ENCODE measurements at places on chromosomes 6 and 20. TPM values are rescaled to one million over a fixed set of nuclear protein-coding genes. Genes with fewer than 3 reads are reported as not detected.
A peak's percentile ranks its signal among the peaks of the same experiment; 100 is the strongest.

- no peak for DNase-seq
Measured at GRCh38 chr20:37523012-37523391, 2.0 kb downstream of the NNAT start.

DNA sequence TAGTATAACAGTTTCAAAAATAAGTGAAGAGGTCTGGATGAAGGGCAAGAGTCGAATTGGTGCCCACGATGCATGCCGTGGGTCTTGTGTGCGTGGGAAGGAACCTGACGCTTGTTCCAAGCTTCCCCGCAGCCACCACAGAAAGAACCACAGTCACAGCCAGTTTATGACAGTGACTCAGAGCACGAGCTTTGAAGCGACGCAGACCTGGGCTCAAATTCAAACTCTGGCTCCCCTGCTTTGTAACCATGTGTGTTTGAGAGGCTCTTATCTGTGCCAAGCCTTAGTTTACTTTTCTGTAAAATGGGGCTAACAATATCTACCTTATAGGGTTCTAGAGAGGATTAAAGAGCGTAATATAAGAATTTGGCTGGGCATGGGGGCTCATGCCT, 65.5 kb downstream of the SYNJ2 start:
- DNase-seq = no peak

OR2B2 gene
- not detected for total RNA-seq

- DNase-seq = no peak
Measured at GRCh38 chr20:34642009-34642408, 34.9 kb downstream of the PIGU start.

SMOC2 gene
- 5.4 TPM for total RNA-seq

- DNase-seq = peak; percentile 38
Measured at GRCh38 chr6:52362443-52363227, 684 bp downstream of the PAQR8 start.

DNA sequence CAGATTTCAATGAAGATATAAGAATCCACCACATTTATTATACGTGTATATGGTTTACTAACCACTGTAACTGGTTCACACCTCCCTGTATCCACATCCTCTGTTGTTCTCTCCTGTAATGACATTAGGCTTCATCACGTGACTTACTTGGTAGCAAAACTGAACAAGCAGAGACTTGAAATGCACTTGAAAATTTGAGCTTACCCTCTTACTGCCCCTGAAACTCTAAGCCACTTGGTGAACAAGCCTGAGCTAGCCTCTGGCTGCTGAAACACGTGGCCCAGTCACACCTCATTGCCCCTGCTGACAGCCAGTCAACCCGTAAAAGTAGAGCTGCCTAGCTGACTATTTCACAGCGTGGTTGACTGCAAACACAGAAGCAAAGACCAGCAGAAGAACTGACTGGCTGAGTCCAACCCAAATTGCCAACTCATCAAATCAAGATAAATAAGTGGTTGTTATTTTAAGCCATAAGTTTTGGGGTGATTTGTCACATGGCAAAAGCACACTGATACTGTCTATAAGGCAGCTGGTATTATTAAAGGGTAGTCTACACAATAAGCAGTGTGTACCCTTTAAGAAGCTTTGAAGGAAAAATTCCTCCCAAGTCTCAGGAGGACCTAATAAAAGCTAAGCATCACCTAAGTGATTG, 109.0 kb downstream of the RALGAPA2 start:
- DNase-seq = no peak

TUBB2B gene
- 6.8 TPM for total RNA-seq

ITPA gene
- 46.0 TPM for total RNA-seq

- DNase-seq = no peak
Measured at GRCh38 chr6:89997456-89998445, 103.5 kb downstream of the GJA10 start.

GRCh38 chr6:131073577-131073976, 10.5 kb upstream of the EPB41L2 start:
- no peak for DNase-seq

- DNase-seq = no peak
Measured at GRCh38 chr6:144012534-144012933, 4.5 kb upstream of the PLAGL1 start.

- DNase-seq = no peak
Measured at GRCh38 chr6:128339635-128340450, 180.6 kb downstream of the PTPRK start.

MUC22 gene
- total RNA-seq = 0.05 TPM

RAMACL gene
- 0.28 TPM for total RNA-seq

DNA sequence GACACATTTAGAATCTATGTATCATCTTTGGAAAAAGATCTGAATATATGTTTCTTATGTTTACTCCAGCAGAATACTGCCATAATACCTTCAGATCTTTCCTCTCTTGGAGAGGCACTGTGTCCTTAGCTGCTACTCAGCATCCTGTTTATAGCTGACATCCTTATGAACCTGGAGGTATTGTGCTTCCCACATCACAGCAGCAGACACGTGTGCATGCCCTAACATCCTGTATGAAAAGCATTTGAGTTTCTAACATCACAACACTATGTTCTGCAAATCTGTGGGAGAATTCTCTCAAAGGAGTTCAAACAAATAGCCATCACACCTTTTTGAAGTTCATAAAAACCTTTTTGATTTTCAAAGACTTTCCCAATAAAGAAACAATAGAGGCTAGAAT, 216.0 kb downstream of the GJA1 start:
- DNase-seq = no peak

DNA sequence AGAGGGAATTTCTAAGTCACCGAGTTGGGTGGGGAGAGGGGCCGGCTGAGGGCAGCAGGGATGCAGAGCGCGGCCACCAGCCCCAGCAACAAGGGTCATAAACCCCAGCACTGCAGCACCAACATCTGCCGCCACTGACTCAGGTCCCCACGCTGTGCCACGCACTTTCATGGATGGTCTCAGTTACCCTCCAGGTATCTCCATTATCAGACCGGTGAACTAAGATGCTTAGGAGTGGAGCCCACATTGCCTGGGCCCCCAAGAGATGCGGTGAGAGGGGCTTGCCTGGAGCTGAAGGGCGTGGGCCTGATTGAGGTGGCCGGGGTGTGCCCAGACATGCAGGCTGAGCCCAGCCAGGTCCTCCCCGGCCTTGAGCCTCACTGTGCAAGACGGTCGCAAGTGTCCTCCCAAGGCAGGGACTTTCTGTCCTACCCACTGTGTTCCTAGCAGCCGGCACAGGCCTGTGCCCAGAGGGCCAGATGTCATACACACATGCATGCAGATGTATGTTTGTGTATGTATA, 19.3 kb downstream of the RBM38 start:
- no peak for DNase-seq

- DNase-seq = no peak
Measured at GRCh38 chr20:34980543-34981233, 25.0 kb downstream of the MYH7B start.

OOEP gene
- not detected for total RNA-seq

DNA sequence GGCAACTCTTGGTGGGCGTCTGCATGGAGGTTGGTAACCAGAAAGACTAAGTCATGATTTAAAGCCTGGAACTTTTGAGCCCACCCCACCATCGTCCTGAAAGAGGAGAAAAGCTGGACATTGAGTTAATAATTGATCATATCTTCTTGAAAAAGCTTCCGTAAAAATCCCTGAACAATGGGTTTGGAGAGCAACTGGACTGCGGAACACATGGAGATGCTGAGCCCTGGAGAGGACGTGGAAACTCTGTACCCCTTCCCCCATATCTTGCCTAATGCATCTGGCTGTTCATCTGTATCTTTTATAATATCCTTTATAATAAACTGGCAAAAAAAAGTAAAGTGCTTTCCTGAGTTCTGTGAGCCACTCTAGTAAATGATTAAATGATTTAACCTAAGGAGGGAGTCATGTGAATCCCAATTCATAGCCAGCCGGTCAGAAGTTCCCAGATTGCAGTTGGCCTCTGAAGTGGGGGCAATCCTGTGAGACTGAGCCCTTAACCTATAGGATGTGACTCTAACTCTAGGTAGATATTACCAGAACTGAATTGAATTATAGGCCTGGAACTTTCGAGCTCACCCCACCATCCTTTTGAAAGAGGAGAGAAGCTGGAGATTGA, 26.5 kb upstream of the LGSN start:
- no peak for DNase-seq

DNA sequence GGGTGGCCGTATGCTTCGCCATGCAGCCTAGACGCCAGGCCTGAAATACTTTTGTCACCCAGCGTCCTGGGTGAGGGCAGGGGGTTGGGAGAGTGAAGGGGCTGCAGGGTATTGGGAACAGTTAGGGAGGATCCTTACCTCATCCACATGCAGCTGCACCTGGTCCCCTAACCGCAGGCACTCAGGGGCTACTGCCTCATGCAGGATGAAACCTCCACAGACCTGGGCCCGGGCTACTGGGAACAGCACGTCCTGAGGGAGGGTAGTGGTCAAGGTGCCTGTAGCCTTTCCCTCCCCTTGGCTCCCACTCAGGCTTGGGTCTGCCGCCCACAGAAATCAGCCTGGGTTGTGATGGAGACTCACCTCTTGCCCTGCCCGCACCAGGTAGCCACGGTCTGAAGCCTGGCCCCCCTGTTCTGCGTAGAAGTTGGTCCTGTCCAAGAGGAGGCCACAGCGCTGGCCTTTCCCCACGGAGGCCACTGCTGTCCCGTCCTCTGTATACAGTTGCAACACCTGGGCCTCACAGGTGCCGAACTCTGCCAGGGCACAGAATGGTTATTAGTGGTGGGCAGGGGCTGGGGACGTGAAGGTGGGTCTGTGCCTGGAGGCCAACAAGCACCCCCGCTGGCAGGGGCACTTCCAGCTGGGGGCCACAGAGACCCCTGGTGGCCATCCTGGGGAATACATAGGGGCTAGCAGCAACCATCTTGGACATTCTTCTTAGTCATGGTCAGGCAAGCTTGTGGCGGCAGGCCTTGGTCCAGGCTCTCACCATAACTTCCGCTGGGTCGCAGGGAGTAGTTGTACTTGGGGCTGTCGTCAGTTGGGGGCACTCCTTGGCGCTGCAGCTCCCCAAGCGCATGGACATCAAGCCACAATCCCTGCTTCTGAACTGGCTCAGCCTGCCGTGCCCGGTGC, 8.6 kb downstream of the AARS2 start:
- DNase-seq = peak; percentile 28

- no peak for DNase-seq
Measured at GRCh38 chr6:26475823-26476729, 18.3 kb downstream of the BTN2A1 start.

ULBP3 gene
- total RNA-seq = 1.1 TPM

- no peak for DNase-seq
Measured at GRCh38 chr6:72716916-72717315, 95.1 kb downstream of the KCNQ5 start.

TCP11 gene
- 0.33 TPM for total RNA-seq

PPP1R10 gene
- 37.8 TPM for total RNA-seq

TSPO2 gene
- total RNA-seq = 0.38 TPM

- no peak for DNase-seq
Measured at GRCh38 chr6:88359530-88360202, 193.5 kb upstream of the CNR1 start.

GRCh38 chr6:158680015-158680414, 30.2 kb downstream of the SYTL3 start:
- DNase-seq = no peak
